ENCODE measurements at places on chromosomes 12 and 14.

GRCh38 chr12:2879853-2880252 lies 2.8 kb downstream of the RHNO1 start:
- DNase-seq: no peak

GRCh38 chr14:31388687-31389413 lies 31.5 kb downstream of the HEATR5A start:
- no peak for DNase-seq

DNA sequence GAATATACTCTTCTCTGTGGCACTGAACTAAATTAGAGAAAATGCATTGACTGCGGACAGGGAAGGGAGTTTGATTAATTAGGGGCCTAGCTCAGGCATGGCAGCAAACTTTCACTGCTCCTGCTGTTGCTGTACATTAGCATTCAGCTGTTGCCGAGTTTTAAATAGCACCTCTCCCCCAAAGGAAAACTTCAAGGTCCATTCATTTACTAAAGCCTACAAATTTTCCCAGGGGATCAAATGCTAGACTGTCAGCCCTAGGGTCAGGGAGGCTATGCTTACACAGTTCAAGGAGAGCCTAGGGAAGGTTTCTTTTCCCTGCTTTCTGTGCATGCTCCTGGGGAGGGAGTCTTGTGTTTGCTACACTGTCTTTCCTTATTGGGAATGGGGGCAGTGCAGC lies 60.0 kb upstream of the GZMB start:
- DNase-seq: no peak

DNA sequence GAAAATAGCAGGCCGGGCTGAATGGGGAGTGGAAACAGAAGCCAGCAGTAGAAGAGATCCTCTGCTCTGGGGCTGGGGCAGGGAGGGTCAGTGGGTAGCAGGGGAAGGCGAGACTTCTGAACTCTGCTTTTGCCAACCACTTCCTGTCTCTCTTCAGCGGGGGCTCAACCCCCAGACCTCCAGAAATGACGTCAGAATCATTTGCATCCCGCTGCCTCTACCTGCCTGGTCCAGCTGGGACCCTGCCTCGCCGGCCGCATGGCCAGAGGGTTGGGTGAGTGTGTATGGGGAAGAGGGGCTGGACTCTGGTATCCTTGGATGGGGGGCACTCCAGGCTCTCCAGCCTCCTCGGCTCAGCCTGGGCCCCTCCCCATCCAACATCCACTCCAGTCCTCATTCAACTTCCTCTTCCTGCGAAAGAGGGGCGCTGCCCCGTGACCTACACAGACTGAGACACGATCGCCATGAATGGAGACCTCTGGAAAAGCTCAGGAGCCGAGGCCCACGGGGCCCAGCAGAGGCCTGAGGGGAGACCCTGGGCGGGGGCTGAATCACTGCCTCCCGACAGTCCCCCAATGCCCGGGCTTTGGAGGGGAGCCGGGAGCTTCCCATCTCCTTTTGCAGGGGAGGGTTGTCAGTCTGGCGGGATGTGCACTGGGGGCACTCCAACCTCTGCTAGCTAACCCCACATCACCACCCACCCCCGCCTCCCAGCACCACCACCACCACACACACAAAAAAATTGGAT lies 458 bp upstream of the HOXC4 start:
- no peak for DNase-seq

DNA sequence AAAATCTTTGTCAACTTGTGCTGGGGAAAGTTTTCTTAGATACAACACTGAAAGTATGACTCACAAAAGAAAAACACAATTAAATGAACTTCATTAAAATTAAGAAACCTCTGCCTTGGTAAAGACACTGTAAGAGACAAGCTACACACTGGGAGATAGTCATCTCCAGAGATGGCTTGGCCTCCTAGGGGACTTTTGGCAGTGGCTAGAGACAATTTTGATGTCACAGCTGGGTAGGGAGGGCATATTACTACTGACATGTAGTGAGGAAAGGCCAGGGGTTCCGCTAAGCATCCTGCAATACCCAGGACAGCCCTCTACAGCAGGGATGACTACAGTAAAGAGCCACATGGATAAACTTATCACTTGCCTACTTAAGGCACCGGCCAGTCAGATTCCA lies 8.7 kb upstream of the RNASE4 start:
- DNase-seq: no peak

GRCh38 chr14:102727336-102728095 lies 49.7 kb upstream of the TRAF3 start:
- DNase-seq: no peak

DNA sequence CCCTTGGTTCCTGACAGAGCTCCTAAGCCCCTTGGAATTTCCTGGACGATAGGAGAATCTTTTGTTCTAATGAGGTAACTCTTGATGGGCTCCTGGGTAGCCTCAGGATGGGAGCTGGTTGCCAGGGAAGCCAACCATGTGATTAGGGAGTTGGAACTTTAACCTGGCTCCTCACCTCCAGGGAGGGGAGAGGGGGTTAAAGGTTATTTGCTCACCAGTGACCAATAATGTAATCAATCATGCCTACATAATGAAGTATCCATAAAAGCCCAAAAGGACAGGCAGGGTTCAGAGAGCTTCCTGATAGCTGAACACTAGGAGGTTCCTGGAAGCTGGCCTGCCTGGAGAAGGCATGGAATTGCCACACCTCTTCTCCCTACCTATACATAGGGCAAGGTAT lies 6.2 kb upstream of the CNOT2 start:
- no peak for DNase-seq

GRCh38 chr14:72462056-72462455 lies 431.8 kb downstream of the DPF3 start:
- no peak for DNase-seq

- DNase-seq: no peak
Measured at GRCh38 chr12:84198294-84198946, 714.2 kb downstream of the SLC6A15 start.

DNA sequence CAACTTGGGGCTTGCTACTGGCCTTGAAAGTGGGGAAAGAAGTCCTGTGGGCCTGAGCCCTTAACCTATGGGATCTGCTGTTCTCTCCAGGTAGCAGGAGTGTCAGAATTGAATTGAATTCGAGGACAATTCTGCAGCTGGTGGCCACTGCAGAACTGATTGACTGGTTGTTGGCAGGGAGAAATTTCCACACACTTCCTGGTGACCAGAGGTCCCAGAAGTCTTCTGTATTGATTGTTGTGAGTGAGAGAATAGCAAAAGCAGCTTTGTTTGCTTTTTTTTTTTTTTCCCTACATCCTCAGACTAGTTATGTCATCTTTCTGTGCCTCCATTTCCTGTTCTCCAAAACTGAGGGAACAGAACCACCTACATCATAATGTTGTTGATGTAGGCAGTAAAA lies 64.1 kb downstream of the PRICKLE1 start:
- DNase-seq: no peak
